ENCODE measurements at places on chromosomes 11 and 22. TPM values are rescaled to one million over a fixed set of nuclear protein-coding genes. Genes with fewer than 3 reads are reported as not detected.

- no peak for DNase-seq
Measured at GRCh38 chr11:130602641-130603334, 154.3 kb downstream of the ADAMTS15 start.

Gene SIDT2
- 3.0 TPM for total RNA-seq

DNA sequence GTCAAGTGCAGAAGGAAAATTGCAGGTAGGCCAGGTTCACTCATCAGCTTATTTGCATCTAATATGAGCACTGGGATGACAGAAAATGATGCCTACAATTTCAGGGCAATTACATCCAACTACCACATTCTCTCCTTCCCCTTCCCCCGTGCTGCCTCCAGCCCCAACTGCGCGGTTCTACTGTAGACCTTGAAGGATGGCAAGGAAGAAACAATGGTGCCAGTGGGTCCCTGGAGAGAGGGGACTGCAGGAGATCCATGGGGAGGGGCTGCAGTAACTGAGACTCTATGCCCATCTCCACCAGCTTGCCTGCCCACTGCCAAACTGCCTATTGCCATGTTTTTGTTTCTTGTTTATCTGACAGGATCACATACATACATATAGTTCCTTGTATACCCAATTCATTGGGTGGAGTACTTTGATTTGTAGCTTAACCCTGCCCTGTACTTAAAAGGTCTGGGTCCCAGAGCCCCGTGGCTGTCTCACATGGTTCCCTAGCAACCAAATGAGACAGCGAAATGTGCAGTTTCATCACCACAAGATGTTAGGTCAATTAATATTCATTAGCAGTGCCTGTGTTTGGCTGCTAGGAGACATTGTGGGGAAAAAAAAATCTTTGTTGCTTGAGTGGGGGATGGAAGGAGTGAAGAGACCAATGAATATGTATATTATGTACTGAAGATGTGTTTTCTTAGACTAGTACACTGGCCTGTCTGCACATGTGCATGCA, 253.5 kb upstream of the PLET1 start:
- no peak for DNase-seq

- peak; percentile 72 for DNase-seq
Measured at GRCh38 chr11:65565624-65566453, 4.4 kb upstream of the ZNRD2 start.

Gene C22orf42
- total RNA-seq: not detected

Gene TMEM225
- not detected for total RNA-seq

DNA sequence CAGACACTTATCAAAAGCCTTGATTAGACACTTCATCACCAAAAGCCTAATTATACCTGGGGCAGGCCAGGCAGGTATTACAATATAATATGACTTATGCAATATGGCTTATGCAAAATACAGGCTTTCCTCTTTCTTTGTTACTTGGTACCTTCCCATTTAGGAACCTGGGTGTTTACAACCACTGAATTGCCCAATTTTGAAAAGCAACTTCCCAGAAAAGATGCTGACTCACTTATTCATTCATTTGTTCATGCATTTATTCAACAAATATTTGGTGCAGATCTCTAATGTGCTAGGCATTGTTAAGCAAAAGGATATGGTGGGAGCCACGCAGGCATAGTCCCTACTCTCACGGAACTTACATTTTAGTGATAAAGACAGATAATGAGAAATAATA, 13.6 kb upstream of the JAML start:
- no peak for DNase-seq

DNA sequence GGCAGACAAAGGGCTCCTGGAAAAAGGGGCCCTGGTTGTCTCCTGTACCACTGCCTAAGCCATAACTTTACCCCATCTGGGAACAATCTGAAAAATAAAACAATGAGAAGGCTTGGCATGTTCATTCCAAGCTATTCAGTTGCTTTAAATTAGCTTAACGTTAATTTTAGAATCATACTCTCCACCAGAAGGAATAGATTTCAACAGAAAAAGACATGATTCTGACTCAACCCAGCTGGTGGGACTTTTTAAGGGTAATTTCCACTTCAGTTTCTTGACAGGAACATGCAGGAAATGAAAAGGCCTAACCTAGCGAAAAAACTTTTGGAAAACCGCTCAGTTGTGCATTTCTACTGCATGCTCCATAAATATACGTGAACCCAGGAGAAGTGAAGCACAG, 7.9 kb downstream of the SF3A1 start:
- DNase-seq: no peak

Gene RTN3
- total RNA-seq: 53.6 TPM

DNA sequence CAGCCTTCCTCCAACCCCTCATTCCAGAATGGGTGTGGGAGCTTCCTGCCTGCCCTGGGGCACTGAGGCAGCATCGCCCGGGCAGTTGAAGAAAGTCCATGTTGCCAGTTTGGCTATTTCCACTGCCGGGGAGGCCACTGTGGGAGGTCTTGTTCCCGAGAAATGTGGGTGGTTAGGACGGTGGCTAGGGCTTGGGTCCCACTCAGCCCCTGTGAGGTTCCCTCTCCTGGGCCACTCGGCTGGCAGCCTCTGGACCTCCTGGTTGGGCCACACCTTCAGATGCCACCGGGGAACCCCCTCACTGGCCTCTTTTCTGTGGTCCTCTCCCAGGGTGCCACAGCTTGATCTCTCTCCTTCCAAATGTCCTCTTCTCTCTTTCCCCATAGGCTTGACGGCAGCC, 5.1 kb upstream of the PPP6R3 start:
- no peak for DNase-seq

Gene CD6
- total RNA-seq: not detected

GRCh38 chr11:71986131-71986530, 12.6 kb upstream of the IL18BP start:
- no peak for DNase-seq

- no peak for DNase-seq
Measured at GRCh38 chr22:50516068-50516467, 8.0 kb downstream of the NCAPH2 start.

DNA sequence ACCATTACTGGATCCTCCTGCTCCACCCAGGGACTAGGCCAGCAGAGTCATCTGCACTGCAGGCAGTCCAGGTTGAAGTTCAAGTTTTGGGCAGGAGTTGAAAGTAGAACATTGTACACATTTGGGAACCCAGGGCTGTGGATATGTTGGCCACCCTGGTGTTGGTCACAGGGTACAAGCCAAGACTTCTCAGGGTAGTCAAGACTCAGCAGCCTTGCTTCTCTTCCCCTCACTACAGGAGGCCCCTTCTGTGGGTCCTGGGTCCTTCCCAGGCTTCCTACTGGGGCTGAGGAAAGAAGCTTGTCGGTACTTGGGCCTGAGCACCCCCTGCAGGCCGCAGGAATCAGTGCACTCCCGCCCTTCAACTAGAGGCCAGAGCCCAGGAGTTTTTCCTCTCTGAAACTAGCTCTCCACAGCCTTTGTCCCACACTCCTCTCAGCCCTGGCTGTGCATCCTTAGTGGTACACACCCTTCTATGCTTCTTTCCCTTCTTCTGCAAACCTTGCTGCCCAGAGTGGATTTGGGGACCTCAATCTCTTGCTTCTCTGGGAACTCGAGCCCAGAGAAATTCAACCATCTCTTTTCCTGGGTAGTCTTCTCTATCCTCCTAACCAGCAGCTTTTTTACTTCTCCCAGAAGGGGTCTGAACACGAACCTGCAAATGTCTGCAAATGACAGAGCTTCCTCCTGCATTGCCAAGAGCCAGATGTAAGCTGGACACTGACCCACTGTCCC, 2.6 kb upstream of the HPX start:
- peak; percentile 53 for DNase-seq

DNA sequence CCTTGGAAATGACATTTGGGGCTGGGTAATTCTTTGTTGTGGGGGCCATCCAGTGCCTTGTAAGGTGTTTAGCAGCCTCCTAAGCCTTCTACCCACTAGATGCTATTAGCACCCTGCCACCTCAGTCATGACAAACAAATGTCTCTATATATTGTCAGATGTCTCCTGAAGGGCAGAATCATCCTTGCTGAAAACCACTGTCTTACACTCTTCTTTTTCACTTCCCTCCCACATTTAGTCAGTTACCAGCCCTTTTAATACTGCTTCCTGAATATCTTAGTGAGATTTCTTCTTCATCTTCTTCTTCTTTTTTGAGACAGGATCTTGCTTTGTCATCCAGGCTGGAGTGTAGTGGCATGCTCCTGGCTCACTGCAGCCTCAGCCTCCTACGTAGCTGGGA, 33.1 kb downstream of the TNRC6B start:
- DNase-seq: no peak

DNA sequence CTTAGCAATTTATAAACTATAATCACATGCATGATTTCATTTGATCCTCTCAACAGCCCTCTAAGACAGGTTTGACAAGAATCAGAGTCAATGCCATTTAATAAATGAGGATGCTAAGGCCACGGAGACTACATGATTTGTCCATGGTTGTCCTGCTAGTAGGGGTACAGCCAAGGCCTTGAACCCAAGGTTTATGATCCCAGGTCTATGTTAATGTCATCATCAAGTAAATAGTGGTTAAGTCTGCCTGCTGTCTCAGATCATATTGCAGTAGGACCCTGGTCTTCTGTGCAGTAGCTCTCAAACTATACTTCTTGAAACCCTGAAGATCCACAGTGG, 17.7 kb upstream of the SYTL2 start:
- DNase-seq: no peak

Gene DCUN1D5
- 138 TPM for total RNA-seq

GRCh38 chr11:73429121-73429750, 53.0 kb downstream of the RELT start:
- DNase-seq: peak; percentile 50

- no peak for DNase-seq
Measured at GRCh38 chr11:1773994-1774550, 10.3 kb upstream of the CTSD start.

GRCh38 chr22:33012833-33013450, 45.2 kb downstream of the SYN3 start:
- no peak for DNase-seq

Gene FAM180B
- total RNA-seq: not detected

GRCh38 chr22:42841444-42841843, 15.6 kb downstream of the ARFGAP3 start:
- DNase-seq: no peak

Gene MRGPRX3
- total RNA-seq: 0.93 TPM

Gene TPBGL
- 0.33 TPM for total RNA-seq

DNA sequence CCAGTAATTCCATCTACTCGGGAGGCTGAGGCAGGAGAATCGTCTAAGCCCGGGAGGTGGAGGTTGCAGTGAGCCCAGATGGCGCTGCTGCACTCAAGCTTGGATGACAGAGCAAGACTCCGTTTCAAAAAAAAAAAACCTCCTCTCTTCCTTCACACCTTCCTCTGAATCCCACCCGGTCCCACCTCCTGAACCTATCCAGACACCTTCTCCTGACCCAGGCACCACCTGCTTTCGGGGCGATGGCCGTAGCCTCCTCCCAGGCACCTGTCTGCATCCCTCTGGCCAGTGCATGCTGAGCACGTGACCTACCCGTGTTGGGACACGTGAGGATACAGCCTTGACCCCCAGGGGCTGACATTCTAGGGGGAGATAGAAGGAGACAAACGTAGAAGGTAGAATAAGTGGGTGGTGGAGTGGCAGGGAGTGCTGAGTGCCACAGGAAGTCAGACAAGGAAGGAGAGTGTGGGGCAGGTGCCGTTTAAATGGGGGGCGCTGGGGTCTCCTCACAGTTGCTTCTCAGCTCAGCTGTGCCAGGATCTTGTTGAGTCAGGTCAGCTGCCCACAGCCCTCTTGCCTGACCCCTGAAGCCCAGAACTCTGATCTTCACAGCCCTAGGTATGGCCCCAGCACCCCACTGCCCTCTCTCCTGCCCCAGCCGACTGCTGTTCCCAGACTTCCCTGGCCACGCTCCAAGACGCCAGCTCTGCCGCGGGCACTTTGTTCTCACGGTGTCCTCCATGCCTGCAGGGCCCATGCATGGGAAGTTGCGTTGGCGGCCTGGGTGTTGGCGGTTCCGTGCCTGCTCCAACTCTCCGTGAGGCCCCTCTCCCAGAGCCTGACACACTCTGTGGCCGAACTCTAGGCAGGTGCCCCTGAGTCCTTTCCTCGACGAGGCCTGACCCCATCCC, 1.2 kb upstream of the MIOX start:
- DNase-seq: no peak

DNA sequence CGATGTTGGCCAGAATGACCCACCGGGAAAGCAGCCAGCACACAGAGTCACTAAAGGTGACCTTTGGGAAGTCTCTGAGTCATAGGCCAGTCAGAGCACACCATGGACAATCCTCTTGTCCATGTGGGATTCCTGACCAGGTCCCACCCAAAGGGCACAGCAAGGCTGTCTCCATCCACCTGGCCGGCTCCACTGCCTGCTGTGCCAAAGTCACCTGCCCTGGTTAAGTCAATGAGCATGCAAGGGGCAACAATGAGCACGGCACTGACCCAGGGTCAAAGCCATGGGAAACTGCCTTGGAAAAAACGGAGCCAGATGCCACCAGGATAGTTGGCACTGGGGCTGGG, 49.8 kb downstream of the SHANK2 start:
- no peak for DNase-seq

Gene FGF4
- total RNA-seq: not detected

DNA sequence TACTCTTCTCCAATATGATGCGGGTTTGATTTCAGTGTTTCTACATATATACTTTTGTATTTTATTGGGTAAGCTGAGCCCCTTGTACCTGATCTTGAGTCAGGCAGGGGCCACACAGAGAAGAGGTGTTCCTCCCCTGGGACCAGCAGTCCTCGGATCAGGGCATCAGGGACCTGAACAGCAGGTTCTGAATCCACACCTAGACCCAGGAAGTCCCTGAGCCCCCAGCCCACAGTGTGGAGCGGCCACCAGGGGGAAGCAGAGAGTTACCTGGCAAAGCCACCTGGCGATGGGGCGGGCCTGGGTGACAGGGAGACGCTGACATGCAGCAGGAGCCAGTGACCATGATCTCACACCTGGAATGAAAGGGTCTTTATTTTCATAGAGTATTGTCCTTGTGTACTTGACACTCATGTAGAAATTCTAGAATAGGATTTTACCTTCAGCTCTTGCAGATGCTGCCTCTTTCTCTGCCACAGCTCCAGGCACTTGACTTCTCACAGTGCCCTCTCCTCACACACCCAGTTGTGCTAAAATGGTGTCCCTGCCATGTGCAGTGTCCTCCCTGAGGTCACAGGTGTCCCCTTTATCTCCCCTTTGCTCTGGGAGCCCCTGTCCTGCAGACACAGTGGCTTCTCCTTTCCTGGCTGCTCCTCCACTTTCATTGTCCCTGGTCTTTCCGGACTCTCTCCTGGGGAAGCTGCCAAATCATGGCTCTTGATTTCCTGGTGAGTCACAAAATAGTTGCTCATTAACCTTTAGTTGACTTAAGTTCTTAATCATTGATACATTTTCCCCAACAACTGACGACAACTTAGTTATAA, 48.5 kb downstream of the GGTLC2 start:
- peak; percentile 58 for DNase-seq

- no peak for DNase-seq
Measured at GRCh38 chr22:23222793-23223568, 42.7 kb downstream of the BCR start.

DNA sequence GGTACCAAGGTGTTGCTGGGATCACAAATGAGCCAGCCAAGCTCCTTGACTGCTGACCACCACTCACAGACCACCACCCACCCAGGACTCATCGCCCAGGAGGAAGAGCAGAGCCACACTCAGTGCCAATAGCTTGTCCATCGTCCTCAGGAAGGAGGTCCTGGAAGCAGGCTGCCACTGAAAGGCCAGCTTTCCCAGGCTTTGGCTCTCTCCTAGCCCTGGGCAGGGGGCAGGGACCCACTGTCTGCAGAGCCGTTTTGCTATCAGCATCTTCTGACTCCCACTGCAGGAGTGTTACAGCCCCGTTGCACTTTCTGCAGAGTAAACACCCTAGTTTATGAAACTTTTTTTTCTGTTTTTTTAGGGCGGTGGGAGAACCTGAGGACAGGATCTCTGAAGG, 12.2 kb upstream of the ACRV1 start:
- DNase-seq: no peak

GRCh38 chr11:120759046-120759445, 247.5 kb downstream of the GRIK4 start:
- no peak for DNase-seq
